ENCODE measurements at places on chromosomes 5 and 9.

DNA sequence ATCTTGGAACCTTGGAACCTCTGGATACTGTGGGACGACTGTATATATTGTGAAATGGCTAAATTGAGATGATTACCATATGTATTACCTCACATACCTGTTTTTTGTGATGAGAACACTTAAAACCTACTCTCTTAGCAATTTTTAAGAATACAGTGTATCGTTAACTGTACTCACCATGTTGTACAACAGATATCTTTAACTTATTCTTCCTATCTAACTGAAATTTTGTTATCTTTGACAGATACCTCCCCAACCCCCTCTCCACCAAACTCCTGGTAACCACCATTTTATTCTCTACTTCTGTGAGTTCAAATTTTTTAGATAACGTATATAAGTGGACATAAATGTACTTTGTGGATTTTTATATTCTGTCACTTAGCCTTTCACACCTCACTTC is 126.5 kb downstream of the ZCCHC7 start:
- DNase-seq = no peak

GRCh38 chr5:141969783-141970771 is 1.2 kb downstream of the RNF14 start:
- no peak for DNase-seq

DNA sequence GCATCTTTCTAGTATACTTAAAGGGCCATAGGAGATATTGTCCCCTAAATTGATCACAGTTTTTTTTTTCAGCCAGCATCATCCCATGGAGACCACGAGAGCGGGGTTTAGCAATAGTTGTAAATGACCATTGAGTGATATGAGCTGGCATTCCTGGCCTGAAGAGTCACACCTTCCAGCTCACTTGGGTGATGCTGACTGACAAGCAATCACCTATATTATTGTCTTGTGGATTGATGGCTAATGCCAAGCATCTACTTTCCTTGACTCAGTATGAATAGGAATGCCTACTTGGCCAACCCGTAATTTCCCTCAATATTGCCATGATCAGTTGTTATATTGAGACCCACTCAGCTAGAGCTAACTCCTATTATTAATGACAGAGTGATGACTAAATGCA is 70.5 kb downstream of the ADAMTSL1 start:
- no peak for DNase-seq

GRCh38 chr5:35036536-35036935 is 11.2 kb downstream of the AGXT2 start:
- DNase-seq = no peak

- DNase-seq = no peak
These were observed 66.6 kb downstream of the RGS3 start for GRCh38 chr9:113530022-113530635.

GRCh38 chr5:101338226-101338625 is 435.1 kb upstream of the ST8SIA4 start:
- DNase-seq = no peak

DNA sequence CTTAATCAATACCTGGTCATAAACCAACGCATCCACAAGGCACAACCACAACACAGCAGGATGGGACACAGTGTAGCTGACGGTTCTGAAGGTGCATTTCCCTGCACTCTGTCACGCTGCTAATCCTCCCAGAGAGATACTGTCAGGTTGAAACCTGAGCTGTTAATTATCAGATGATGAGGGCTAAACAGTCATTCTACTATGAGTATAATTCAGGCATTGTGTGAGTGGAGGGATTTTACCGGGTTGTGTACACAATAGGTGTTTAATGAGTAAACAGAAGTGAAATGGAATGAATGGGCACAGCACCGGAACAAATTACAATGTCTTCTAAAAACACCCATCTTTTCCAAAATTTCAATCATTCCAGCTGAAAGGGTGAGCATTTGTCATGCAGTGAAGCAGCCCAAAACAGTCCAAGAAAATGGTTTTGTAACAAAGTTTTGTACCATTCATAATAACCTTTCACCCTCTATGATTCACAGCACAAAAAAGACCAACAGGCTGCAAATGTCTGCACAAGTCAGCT is 71.5 kb downstream of the ABCA1 start:
- peak; percentile 43 for DNase-seq

GRCh38 chr5:18003312-18003711 is 369.1 kb downstream of the TAF11L14 start:
- DNase-seq = no peak

- peak; percentile 30 for DNase-seq
These were observed 7.9 kb upstream of the LHX6 start for GRCh38 chr9:122236681-122237080.

Data from NCI-H2171 (cell line).